T follicular helper cell (primary cell): ENCODE measurements at places on chromosomes 4 and X.

DNA sequence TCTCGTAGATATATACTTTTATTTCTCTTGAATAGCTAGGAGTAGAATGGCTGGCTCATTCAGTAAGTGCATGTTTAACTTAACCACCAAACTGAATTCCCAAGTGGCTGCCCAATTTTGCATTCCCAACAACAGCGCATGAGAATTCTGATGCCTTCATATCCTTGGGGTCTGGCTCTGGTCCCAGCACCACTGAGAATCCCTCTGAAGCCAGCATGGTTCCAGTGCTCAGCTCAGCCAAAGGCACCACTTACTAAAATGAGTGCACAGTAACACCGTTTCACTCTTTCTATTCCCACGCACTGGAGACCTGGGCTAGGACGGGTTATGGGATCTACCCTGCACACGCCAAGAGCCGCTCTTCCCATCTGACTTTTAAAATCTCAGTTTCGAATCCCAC lies 60.4 kb downstream of the CASP3 start:
- no peak for DNase-seq

GRCh38 chrX:31329298-31329697 lies 257.5 kb upstream of the FTHL17 start:
- DNase-seq, result no peak

DNA sequence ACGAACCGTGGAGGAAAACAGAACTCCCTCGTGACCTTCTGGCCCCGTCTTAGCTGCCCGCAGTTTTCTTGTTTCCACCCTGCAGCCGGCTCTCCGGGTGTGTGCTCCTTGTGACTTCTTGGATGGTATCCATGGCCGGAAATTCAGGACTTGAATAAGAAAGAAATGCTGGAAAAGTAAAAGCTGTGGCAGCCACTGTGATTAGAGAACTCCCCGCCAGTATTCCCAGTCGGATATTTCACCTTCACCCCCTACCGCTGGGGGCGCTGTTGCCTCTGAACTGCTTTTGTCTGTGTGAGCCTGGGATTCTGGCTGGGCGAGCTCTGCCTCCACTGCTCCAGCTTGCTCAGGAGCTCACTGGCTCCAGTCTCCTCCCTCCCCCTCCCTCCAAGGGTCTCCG lies 41.5 kb upstream of the CYP4V2 start:
- DNase-seq, result no peak

DNA sequence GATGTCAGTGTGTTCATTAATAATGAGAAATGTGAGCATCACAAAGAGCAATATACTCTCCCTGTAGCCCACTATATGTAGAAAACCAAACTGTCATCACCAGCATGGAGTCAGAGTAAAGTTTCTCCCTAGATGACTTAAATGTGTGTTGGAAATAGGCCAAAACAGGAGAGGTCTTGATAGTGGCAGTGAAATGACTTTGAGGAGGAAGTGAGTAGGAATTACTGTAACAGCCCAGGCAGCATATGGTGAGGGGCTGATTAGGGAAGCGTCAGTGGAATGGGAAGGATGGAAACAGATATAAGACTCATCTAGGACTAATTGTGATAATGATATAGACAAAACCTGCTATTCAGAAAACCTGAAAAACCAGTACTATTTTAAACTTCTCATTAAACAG lies 83.9 kb downstream of the ATXN3L start:
- no peak for DNase-seq

GRCh38 chr4:48275247-48275646 lies 5.6 kb upstream of the TEC start:
- DNase-seq, result no peak

- no peak for DNase-seq
Observed at GRCh38 chr4:169934794-169935429, 91.3 kb downstream of the MFAP3L start.

- no peak for DNase-seq
Observed at GRCh38 chr4:21134994-21135393, 434.7 kb downstream of the PACRGL start.

DNA sequence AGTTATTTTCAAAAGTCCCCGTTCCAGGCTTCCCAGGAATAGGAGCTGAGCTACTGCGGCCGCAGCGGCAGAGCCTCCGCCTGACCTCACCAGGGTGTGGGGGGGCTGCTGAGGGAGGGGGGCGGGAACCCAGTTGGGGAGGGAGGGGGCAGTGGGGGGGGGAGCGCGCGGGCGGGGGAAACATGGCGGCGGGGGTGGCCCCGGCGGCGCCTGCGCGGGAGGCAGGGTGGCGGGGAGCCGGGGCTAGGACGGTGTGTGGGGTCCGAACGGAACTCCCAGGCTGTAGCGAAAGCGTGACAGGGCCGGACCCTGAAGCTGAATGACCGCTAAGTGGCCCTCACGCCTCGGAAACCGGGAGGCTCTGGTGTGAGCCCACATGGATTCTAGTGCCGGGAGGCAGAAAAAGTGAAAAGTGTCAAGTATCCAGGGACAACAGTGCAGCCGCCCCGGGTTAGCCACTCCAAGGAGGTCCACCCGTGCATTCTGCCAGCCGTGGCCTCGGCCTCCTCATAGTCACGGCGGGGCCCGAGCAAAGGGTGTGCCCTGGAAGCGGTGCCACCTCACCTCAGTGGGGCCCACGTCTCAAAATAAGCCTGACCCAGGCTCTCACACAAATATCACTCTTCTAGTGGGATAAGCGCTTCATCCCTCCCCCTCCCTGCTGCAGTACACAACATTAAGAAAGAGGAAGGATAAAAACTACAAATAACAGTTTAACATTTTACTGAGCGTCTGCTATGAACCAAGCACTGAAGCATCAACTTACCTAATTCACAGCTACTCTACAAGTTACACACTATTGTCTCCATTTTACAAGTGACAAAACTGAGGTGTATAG lies at the start of gene KLHL13:
TSS of gene KLHL13 (minus strand) at position 98 of the 838 bp plus-strand sequence. CDS start 88,337 bp downstream, outside the sequence.
- DNase-seq, result no peak

- no peak for DNase-seq
Observed at GRCh38 chr4:2859514-2859913, 15.9 kb downstream of the ADD1 start.
